ENCODE measurements at places on chromosomes 16 and 17.

- no peak for DNase-seq
These were observed 28.1 kb upstream of the CACNA1H start for GRCh38 chr16:1124795-1125194.

DNA sequence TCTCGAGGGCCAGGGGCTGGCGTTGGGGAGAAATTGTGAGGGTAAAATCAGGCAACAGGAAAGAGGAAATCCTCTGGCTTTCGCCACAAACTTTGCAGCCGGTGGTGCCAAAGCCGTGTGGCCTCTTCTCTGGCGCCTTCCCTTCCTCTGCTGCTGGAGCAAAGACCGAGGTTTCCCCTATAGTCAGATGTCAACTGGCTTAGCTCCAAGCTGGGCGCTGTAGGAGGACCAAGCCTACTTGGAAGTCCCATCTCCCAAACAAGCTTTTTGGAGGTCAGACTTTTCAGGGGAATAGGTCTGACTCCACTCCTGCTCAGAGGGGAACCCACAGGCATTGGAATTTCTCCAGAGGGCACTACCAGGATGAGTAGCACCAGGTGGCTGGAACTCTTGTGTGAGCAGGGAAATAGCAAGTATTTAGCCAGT, 5.0 kb downstream of the IGFBP4 start:
- no peak for DNase-seq

GRCh38 chr17:1617620-1618174, 10.9 kb downstream of the SLC43A2 start:
- no peak for DNase-seq

- DNase-seq = no peak
These were observed 46.7 kb downstream of the PIPOX start for GRCh38 chr17:29089601-29090044.

- DNase-seq = no peak
These were observed 17.8 kb downstream of the SERPINF1 start for GRCh38 chr17:1779571-1780131.

GRCh38 chr17:45043813-45044540, 7.5 kb downstream of the DCAKD start:
- DNase-seq = no peak

GRCh38 chr17:66420961-66421371, 118.6 kb downstream of the PRKCA start:
- no peak for DNase-seq

- no peak for DNase-seq
These were observed 18.8 kb upstream of the MMD start for GRCh38 chr17:55440391-55440790.

DNA sequence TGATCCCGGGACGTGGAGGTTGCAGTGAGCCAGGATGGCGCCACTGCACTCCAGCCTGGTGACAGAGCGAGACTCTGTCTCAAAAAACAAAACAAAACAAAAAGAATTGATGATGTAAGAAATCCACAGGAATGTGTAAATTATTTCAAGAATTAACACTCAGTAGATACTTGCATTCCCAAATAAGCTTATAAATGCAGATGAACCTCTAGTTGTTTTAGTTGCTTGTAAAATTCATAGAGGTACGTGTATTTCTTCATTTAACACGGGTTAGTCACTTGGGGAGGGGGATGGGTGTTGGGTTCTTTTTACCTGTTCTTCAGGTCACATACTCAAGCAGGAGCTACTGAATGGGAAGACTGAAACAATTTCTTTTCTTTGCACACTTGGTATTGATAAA, 55.7 kb upstream of the FBXO47 start:
- DNase-seq = no peak

DNA sequence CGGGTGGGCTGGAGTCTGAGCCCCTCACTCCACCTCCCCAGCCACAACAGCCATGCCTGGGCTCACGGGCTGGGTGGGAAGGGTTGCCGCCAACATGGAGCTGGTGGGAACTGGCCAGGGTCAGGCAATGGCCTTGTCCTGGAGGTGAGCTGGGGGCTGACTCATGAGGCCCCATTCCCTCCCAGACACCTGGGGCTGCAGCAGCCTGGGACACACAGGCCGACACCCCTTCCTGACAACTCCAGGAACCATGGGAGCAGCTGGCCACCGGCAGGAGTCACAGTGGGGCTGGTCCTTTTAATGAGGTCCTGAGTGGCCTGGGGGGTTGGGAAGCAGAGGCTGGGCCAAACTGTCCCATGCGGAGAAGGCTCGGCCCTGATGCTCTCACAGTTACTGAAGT, 12.2 kb downstream of the DBNDD1 start:
- DNase-seq = no peak

DNA sequence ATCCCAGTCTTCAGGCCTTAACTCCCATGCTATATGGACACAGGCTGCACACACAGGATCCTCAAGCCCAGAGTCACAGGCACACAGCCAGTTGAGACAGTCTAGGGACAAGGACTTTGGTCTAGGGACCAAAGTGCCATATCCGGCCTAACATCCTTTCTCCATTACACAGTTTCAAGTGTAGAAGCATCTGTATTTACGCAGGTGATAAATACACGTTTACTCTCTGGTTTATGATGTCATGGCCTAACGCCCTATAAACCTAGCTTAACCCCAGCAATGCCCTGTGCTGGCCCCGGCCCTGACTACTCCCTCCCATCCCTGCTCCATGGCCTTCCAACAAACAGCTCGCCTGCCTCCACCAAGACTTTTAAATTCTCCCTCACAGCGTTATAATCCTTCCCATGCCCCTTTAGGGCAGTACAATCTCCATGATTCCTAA, 17.1 kb downstream of the CUEDC1 start:
- no peak for DNase-seq

GRCh38 chr17:64077379-64077778, 52.6 kb downstream of the ERN1 start:
- no peak for DNase-seq

DNA sequence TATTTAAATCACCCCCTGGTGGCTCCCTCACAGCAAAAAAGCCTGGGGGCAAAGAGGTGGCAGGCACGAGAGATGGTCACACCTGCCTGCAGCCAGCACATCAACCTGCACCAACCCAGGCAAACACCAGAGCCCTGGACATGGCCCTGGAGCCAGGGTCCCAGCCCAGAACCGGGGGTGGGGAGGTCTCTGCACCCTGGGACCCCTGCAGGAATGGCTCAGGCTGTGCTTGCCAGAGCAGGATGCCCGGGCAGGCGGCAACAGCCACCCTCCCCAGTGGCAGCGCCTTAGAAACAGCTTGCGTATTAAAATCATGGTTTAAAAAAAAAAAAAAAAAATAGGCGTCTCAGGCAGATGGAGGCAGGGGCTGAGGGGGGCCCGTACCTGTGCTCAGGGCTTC, 16.2 kb downstream of the MYBBP1A start:
- DNase-seq = no peak

DNA sequence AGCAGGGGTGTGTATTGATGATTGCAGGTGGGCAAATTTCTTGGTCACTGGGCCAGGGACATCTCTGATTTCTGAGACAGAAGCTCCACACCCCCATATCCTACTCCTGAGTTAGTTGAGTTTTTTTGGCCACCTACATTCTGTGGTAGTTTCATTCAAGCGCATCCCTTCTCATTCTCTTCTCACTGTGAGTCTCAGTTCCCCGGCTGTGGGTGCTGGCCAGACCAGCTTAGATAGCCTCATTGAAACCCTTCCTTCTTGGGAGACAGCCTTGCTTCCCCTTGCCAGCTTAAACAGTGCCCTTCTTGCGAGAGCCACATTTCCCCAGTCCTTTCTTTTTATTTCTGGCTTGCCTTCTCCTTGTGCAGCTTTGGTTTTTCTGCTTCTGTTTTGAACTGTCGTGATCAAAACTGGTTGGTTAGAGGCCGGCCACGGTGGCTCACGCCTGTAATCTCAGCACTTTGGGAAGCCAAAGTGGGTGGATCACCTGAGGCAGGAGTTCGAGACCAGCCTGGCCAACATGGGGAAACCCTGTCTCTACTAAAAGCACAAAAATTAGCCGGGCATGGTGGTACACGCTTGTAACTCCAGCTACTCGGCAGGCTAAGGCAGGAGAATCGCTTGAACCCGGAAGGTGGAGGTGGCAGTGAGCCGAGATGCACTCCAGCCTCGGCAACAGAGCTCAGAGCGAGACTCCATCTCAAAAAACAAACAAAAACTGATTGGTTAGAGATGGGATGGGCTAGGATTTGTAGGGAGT, 2.8 kb downstream of the GPT2 start:
- DNase-seq = no peak

GRCh38 chr17:62627904-62628633, 599 bp downstream of the MRC2 start:
- DNase-seq = peak; percentile 38

DNA sequence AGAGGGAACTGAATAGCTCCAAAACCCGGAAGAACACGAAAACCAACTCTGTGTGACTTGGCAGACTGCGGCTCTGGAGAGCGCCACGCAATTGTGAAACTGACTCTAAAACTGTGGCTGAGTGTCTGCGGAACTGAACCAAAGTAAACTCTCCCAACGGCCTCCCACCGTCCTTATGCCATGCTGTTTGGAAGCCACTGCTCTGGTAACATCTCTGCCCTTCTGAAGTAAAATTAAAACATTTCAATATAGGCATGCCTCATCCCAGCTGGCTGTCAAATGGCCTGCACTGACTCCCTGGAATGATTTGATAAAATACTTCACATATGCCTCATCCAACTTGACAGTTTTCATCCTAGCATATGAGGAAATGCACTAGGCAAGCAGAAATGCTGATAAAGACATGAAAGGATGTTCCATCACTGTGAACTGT, 70.2 kb downstream of the PARN start:
- DNase-seq = no peak

DNA sequence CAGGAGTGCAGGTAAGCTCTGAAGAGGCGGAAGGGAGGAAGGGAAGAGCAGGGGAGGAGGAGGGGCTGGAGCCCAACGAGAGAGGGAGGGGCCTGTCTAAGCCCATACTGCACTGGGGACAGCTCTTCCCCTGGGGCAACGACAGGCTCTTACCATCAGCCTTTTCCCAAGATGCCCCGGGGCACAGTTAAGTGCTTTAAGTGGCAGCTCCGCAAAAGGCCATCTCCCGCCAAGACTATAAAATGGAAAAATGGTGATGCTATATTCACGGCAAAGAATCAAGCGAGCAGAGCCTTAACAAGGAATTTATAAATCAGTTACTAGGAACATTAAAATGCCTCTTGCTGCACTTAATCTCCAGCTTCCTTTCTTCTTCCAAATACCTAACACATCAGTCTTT, 110.2 kb upstream of the NLRP1 start:
- no peak for DNase-seq

DNA sequence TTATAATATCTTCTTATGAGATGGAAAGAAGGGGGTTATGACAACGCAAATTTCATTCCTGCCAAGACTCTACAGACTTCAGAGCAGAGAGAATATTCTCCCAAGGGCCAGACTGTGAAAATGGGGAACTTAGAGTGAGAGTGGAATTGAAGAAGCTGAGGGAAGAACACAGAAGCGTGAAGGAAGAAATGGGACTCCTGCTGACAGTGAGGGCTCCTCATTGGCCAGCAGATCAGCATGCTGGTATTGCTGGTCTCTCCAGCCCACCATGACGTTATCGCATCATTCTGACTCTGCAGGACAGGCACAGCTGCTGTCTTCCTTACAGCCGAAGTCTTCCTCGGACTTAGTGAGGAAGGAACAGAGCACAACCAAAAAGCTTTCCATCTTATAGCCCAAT, 24.3 kb downstream of the CCL4 start:
- DNase-seq = no peak

DNA sequence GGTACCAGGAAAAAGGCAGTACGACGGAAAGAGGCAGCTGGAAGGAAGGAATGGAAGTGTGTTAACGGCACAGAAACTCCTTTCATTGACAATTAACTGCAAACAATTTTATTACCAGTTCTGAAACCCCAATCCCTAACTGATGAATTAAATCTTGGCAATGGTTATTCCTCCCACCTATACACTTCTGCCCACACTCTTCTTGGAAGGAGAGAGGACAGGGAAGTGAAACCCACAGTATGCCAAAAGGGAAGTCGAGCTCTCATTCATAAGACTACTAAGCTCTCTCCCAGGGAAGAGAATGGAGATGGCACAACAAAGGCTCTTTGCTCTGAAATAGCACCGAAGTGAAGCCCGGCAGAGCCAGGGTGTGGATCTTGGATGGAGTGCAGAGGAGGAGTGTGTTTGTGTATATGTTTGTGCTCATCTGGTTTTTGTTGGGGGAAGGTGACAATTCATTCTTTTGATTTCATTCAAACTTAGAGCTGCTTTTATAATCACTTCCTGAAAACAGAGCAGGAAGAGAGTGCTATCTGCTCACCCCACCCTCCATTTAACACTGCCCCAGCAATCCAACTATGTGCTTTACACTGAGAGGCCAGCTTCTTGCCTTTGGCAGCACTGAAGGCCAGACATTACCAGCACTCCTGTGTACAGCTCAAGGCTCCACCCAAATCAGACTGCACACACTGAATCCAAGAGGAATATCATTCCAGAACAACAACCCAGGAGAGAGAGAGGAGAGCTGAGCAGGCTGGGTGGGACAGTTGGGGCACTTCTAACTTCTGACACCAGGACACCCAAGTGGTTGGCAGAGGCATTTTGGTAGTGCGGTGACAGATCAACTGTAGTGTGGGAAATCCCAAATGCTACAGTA, 68.7 kb downstream of the HIC1 start:
- DNase-seq = no peak

DNA sequence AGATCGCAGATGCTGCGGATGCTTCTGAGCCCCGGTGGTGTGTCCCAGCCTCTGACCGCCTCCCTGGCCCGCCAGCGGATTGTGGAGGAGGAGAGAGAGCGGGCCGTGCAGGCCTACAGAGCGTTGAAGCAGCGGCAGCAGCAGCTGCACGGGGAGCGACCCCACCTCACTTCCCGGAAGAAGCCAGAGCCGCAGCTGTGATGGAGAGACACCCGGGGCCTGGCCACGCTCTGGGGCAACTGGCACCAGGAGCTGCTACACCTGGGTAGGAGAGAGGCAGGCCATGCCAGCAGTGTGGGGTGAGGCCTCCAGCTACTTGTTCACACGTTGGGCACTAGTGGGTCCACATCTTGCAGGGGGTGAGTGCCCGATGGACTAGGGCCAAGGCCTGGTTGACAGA, 6.0 kb downstream of the CCDC137 start:
- no peak for DNase-seq

GRCh38 chr16:8589900-8590688, at the start of gene TMEM114:
Gene TMEM114, minus strand, starts transcription at chr16:8590511. Its CDS starts 673 bp downstream, at chr16:8589838.
- no peak for DNase-seq

DNA sequence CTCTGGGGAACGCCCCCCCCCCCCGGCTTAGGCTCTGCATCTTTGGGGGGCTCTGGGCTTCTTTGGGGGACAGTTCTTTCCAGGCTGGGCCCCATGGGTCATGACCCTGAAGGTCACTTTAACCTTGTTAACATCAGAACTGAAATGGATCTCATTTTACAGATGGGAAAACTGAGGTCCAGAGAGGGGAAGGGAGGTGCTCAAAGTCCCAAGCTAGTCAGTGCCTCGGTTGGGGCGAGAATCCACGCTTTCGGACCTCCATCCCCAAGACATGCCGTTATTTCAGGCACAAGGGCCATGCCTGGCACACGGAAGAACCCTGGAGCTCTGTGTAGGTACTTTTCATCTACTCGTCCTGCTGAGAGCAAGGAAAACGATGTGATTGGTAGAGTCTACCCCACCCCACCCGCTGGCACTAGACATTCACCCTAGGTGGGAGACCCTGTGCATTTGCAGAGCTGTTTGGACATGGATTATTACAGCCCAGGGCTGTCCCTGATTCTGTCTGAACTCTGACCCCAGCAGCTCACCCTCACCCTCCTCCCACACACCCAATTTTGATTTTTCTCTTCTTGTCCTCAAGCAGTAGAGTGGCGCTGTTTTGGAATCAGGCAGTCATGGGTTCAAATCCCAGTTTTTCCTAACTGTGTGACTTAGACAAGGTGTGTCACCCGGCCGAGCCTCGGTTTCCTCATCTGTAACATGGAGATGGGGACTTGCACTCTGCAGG, 155.1 kb upstream of the CDC42EP4 start:
- DNase-seq = no peak

GRCh38 chr17:13984956-13985355, 84.3 kb upstream of the COX10 start:
- no peak for DNase-seq

Measured in stimulated activated CD8-positive, alpha-beta memory T cell treated with anti-CD3 and anti-CD28 coated beads, Interleukin-4, amount 100 ng/mL, for 24 hours (primary cell).